Stimulated activated CD8-positive, alpha-beta memory T cell treated with anti-CD3 and anti-CD28 coated beads, Interleukin-2, amount 100 ng/mL, for 1 hour (primary cell): ENCODE measurements at places on chromosomes 6 and 20.

GRCh38 chr20:32535316-32535952 lies 49.7 kb downstream of the NOL4L start:
- DNase-seq: no peak

- no peak for DNase-seq
These were observed 22.7 kb downstream of the MCM8 start for GRCh38 chr20:5973172-5973571.

- DNase-seq: no peak
These were observed 190.4 kb upstream of the JAG1 start for GRCh38 chr20:10864076-10864672.

GRCh38 chr6:36029464-36029863 lies 1.9 kb downstream of the MAPK14 start:
- DNase-seq: no peak

- DNase-seq: no peak
These were observed 467.4 kb upstream of the CITED2 start for GRCh38 chr6:139841794-139842215.

DNA sequence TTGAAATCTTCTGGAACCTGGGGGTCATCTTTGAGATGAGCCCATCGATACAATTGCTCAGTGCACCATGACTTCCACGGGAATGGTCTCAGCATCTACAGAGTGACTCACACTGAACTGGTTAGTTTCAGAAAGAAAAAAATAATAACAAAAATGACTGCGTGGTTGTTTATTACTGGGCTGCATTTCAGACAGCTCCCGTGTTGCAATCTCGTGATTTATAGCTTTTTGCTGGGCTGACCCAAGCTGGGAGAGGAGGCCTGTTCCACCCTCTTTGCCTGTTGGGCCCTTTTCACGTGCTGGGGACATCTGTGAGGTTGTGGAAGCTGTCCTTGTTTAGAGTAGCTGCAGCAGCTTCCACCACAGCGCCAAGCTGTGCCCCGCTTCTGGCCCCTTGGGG lies 225.5 kb downstream of the BMP7 start:
- no peak for DNase-seq

DNA sequence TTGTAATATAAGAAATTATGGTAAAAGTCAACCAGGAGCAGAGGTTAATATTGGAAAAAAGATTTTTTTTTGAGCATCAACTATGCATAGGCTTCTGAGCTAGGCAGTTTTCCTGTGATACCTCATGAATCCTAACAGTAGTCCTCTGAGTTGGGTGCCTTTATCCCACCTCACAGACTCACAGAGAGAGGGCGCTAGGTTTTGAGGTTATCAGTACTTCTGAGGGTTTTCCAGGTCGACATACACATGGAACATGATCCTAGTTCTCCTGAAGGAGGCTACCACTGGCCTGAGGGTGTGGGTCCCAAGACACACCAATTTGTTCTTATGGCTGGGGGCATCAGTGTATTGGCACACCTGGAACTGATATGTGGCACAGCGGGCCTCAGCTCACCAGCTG lies 358.8 kb upstream of the JAG1 start:
- DNase-seq: no peak

GRCh38 chr6:116408491-116408890 lies 37.7 kb downstream of the DSE start:
- DNase-seq: no peak

GRCh38 chr6:113774127-113774825 lies 82.9 kb upstream of the MARCKS start:
- DNase-seq: no peak

DNA sequence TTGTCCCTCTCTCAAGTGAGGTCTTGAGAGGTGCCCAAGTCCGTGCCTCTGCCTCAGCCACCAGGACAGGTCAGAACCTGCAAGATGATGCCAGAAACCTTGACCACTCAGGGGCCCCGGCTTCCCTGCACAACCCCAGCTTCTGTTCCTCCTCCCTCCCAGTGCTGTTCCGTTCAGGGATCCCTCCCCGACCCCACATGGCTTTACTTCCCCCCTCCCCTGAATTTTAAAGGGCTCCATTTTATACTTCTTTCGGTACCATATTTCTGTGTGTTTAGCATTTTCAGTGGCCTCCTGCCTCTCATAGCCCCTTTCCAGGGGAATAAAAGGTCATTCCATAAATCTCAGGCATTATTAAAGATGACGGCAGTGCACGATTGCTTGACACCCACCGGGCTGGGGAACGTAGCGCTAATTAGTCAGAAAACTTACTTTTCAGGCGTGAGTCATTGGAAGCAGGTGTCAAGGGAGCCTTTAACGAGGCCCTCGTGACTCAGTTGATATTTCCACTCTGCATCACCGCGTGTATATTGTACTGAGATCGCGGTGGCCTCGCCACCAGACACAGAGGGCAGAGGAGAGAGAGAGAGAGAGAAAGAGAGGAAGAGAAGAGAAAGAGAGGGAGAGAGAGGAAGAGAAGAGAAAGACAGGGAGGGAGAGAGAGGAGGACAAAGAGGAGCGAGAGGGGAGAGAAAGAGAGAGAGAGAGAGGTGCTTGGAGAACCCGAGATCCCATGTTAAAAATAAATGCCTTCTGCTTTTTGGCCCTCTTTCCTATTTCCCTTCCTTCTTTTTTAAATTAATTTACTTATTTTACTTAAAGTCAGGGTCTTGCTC lies 21.3 kb downstream of the KCNG1 start:
- DNase-seq: no peak

DNA sequence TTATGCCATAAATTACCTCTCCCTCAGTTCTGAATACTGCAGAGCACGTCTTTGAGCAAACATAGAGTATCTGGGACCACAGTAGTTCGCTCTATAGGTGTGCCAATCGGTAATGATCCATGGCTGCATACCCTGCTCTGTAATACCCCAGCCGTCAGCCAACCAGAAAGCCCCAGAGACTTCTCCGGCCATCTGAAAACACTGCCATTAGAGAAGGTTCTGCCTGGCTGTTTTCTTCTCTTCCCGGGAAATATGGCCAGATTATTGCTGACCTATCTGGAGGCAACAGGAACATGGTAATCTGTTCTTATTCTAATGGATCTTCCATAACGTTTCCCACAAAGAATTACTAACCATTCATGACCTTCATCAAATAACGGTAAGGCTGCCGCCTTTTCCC lies 139.9 kb downstream of the RPS12 start:
- DNase-seq: no peak

DNA sequence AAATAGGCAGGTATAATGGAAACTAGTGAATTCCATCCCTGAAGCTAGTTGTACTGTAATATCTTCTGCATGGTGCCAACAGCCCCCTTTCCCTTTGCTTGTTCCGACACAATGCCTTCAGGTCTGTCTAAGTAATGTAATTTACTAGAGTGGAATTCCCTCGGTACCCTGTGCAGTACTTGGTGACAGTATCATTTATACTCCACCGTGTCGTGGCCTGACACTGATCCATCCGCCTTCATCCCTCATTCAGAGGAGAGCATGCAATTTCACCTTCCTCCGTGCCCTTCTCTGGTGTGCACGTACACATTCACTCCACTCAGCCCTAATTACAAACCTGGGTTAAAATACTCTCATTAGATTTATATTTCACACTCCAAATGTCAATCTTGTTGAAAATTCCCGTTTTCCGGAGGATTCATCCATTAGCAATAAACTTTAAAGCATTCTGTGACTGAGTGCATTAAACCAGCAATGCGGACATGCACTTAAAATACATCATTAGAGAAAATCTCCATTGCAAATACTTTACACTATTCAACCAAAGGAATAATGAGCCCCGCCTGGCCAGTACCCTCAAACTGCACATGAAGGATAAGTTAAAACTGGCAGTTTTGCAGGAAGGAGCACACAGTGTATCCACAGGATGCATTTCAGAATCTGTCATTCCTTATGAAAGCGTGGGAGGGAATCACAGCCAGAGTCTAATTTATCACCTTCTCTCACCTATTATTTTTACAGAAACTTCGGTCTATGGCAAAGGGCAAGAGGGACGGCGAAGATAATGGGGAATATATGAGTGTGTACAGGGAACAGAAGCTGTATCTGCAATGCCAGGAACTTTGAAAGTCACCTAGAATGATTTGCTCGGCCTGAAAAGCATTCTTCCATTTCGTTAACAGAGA lies 182.5 kb downstream of the GJA10 start:
- no peak for DNase-seq

GRCh38 chr20:62744741-62745191 lies 36.1 kb downstream of the NTSR1 start:
- DNase-seq: no peak
